ENCODE measurements at places on chromosomes 6 and 20.

- no peak for DNase-seq
These were observed 6.9 kb downstream of the TAB2 start for GRCh38 chr6:149324428-149324827.

DNA sequence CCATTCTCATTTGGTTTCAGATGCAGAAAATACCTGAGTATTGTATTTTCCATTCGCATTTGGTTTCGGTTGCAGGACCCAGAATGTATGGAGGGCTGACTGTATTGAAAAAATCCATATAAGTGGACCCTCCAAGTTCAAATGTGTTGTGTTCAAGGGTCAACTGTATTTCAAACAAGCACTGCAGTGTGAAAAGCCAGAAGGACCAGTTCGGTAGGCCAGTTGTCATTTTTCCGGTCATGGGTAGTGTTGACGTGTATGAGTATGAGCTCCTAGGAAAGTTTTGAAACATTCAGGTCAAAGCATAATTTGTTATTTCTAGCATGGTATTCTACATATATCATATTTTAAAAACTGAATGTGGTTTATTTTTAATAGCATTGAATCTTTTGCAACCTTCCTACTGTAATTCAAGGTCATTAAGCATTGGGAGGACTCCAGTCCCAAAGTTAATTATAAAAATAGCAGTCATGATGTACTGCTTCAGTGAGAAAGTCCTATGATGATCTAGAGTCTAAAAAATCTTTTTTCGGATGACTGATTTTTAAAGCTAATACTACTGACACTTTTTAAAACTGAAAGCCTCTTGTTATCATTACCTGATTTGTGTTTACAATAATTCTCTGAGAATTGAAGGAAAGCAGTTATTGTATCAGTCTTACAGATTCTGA lies 18.9 kb downstream of the NHSL1 start:
- no peak for DNase-seq

DNA sequence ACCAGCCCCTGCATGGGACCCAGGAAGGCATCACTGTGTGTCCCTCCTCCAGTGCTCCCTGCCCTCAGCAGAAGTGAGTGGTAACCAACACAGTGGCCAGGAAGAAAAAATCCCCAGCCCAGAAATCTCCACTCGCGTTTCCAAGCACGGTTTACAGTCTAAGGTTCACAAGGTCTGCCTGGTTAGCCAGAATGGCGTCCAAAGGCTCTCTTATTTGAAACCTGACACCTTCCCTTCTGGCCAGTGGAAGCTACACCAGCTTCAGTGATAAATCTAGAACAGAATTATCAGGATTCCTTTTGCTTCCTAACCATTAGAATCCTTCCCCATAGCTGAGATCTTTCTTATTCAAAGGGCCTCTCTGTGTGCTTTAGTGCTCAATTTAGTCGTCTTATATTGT lies 9.2 kb downstream of the LY86 start:
- no peak for DNase-seq

DNA sequence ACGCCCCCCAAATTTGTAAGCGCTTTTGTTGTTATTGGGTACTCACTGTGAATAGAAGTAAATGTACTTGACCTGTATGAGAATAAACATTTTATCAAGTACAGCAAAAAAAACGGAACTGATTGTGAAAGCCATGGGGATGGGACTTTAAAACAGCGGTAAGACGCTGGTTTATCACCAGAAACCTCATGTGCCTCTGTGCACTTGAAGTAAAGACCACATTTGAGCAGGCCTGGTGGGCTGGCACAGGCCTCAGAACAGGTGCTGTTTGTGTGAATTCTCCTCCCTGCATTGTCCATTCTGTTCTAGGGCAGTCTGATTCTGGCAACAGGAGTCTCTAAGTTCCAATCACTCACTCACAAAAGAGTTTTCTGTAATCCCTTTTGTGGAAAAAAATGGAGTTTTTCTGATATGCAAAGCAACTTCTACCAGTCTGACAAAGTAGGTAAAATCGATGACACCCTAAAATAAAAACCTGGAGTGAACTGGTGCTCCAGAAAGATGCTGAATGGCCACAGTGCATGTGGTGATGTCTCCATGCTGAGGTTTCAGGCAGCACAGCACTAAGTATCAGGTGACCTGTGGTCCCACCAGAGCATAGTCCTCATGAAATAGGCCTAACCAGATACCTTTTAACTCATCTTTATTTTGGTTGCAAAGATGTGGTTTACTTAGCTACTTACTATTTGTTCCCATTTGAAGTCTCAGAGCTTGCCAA lies 53.9 kb downstream of the STX7 start:
- DNase-seq, result no peak

DNA sequence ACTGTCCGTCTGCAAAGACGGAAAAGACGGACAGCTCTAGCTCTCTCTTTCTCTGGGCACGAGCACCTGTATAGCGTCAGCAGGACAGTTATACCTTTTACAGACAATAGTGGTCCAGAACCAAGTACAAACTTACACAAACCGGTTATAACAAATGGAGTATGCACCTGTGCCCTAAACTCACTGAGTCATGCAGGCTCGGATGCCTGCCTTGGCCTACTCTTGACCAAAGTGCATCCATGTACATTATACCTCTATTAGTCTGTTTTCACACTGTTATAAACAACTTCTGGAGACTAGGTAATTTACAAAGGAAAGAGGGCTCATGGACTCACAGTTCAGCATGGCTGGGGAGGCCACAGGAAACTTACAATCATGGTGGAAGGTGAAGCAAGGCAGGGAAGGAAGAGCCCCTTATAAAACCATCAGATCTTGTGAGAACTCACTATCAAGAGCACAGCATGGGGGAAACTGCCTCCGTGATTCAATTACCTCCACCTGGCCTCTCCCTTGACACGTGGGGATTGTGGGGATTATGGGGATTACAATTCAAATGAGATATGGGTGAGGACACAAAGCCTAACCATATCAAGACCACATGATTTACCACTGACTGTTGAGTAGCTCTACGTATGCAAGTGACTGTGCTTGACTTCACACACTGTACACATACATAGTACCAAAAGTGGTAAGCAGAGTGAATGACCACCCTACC lies 23.1 kb downstream of the MAN1A1 start:
- no peak for DNase-seq

- no peak for DNase-seq
These were observed 102.3 kb downstream of the LYRM2 start for GRCh38 chr6:89536231-89536630.

DNA sequence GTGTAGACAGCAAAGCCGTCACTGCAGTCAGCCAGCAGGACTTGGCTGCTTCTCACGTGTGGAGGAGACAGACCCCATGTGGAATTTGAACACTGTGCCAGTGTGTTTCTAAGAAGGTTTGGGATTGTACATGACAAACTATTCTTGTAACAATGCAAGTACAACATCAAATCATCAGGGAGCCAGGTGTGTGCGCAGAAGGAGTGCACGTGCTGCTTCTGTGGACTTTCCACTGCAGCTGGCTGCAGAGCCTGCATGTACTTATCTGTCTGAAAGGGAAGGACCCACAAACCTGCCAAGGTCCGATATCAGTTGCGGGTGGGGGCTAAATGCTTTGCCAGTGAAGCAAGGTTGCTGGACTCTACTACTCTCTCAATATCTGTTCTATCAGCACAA lies 211.6 kb downstream of the WDR27 start:
- DNase-seq, result no peak

- DNase-seq, result no peak
These were observed 30.5 kb upstream of the AKAP12 start for GRCh38 chr6:151209071-151209831.

- DNase-seq, result no peak
These were observed 84.3 kb downstream of the ATXN1 start for GRCh38 chr6:16676978-16677377.
